ENCODE measurements at places on chromosomes 3 and 15. TPM values are rescaled to one million over a fixed set of nuclear protein-coding genes. Genes with fewer than 3 reads are reported as not detected.

The LSAMP gene
- 2.0 TPM for total RNA-seq

The BCL2A1 gene
- total RNA-seq, result not detected

DNA sequence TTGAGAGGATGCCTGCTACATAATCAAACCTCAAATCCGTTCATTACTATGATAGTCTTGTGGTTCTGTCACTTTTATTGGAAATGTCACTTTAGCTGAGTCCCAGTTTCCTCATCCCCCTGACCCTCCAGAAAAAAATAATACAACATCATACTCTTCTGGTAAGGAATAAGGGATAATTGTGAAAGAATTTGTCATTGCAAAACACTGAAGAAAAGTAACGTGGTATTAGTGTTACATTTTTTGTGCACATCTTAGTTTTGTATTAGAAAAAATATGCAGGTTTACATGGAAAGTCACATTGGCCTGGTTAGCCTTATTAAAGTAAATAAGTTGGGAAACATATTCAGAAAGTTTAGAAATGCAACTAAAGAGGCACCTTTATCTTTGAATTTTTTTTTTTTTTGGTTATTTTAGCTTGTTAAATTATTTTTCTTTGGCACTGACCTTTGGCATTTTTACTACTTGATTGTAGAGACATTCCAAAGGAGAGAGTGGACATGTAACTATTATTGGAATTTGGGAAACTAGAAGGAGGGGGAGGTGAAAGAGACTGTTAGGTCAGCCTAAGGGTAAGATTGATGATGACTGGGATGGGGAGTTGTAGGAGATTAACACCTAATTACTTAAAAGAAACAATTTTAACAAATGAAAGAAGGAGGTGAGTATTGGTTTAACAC, 462.2 kb upstream of the RARB start:
- H3K4me3 ChIP-seq, result no peak overlapping the region
- no peaks in the 10 kb centered on the region for H3K4me1 ChIP-seq
- H3K27me3 ChIP-seq, result no peaks in the 10 kb centered on the region
- DNase-seq, result no peak
- H3K36me3 ChIP-seq, result no peaks in the 10 kb centered on the region

GRCh38 chr3:15899388-15899787, 101.6 kb upstream of the ANKRD28 start:
- H3K4me3 ChIP-seq, result no peak overlapping the region
- H3K27ac ChIP-seq, result no peak overlapping the region
- H3K36me3 ChIP-seq, result no peaks in the 10 kb centered on the region

- H3K4me3 ChIP-seq, result no peak overlapping the region
- H3K27ac ChIP-seq, result no peak overlapping the region
- H3K4me1 ChIP-seq, result no peaks in the 10 kb centered on the region
- DNase-seq, result no peak
- no peaks in the 10 kb centered on the region for H3K36me3 ChIP-seq
Measured at GRCh38 chr3:140167600-140168281, 232.8 kb downstream of the CLSTN2 start.

GRCh38 chr15:44882499-44882968, 74.0 kb upstream of the TERB2 start:
- H3K27ac ChIP-seq, result no peak overlapping the region
- no peaks in the 10 kb centered on the region for H3K27me3 ChIP-seq
- no peaks in the 10 kb centered on the region for H3K4me1 ChIP-seq
- no peak for DNase-seq
- H3K4me3 ChIP-seq, result no peak overlapping the region
- H3K36me3 ChIP-seq, result no peaks in the 10 kb centered on the region

GRCh38 chr3:167743799-167744198, 8.3 kb downstream of the SERPINI1 start:
- H3K27ac ChIP-seq, result no peak overlapping the region
- H3K4me1 ChIP-seq, result no peaks in the 10 kb centered on the region
- H3K36me3 ChIP-seq, result no peaks in the 10 kb centered on the region
- DNase-seq, result no peak

- no peak overlapping the region for H3K27ac ChIP-seq
- H3K4me1 ChIP-seq, result no peaks in the 10 kb centered on the region
- no peak for DNase-seq
- H3K27me3 ChIP-seq, result no peaks in the 10 kb centered on the region
Measured at GRCh38 chr3:150494411-150494977, 51.8 kb downstream of the SERP1 start.

GRCh38 chr3:140844072-140844471, 97.6 kb upstream of the SLC25A36 start:
- no peaks in the 10 kb centered on the region for H3K36me3 ChIP-seq
- H3K4me1 ChIP-seq, result no peaks in the 10 kb centered on the region
- H3K4me3 ChIP-seq, result no peak overlapping the region
- H3K27ac ChIP-seq, result no peak overlapping the region
- no peaks in the 10 kb centered on the region for H3K27me3 ChIP-seq
